Amniotic stem cell (primary cell): ENCODE measurements at places on chromosomes 16 and 17.

- no peak for DNase-seq
Observed at GRCh38 chr17:17018021-17018441, 24.2 kb upstream of the MPRIP start.

- DNase-seq: peak; percentile 59
Observed at GRCh38 chr16:49620158-49620868, 235.6 kb downstream of the ZNF423 start.

- no peak for DNase-seq
Observed at GRCh38 chr17:39529455-39529854, 68.2 kb downstream of the CDK12 start.

DNA sequence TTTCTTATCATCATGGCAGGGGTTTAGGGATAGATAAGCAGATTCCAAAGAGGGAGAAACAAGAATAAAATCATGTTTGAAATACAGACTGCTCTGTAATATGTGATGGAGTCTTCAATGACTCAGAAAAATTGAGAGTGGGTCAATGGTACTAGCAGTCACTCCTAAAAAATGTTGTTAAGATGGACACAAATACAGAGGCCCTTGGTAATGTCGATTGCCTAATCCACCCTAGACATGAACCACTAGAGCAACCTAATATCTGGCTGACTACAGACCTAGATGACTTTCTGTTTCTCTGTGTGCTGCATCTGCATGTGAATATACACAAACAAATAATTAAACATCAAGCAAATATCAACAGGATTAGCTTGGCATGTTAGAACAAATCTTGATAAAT, 135.8 kb downstream of the CDH8 start:
- no peak for DNase-seq

DNA sequence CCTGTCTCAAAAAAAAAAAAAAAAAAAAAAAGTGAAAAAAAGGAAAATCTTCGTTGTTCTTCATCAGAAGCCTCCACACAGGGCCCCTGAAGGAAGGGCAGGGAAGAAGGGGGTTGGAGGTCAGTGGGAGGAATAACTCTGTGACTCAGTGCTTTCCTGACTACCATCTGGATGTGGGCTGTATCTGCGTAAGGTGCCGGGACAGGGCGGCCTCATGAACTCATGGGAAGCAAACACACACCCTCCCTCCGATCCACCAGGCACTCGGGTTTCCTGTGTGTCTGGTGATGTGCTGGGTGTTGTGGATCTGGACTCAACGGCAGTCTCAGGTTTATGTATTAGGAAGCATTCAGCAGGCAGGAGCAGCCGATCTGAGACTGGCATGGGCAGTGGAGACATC, 691.6 kb downstream of the WWOX start:
- no peak for DNase-seq

DNA sequence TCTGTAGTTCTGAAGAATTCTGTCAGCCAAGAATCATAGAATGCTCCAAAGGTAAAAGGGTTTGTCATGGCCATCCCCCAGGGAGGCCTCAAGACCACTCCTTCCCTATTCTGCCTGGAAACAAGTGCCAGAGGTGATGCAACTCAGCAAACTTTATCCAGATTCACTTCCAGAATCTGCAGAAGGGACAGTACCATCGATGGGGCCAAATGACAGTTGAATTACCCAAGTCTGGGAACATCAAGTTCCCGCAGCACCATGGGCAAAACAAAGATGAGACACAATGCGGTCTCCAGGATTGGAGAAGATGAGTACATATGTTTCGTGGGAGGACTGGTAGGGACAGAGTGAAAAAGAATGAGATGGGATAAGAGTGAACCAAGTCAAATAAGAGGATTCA, 13.7 kb upstream of the TAT start:
- DNase-seq: no peak

GRCh38 chr17:74190154-74190553, 13.3 kb upstream of the RPL38 start:
- DNase-seq: no peak

GRCh38 chr16:72278301-72278700, 106.3 kb upstream of the PMFBP1 start:
- DNase-seq: no peak

DNA sequence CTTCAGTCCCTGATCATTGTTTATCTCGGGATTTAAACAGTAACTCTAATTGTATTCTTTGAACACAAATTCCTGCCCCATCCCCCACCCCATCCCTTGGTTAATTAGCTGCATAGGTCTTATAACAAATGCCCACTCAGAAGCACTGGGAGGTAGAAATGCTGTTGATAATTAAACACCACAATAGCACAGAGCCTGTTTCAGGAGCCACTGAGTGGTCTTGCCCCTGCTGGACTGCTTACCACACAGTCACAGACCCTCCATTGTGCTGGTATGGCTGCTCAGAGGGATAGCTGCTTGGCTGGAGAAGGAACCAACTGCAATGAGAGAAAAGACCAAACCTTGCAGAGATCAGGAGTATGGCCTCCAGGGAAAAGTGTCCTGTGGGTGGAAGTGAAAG, 214.1 kb downstream of the ANKFN1 start:
- no peak for DNase-seq

GRCh38 chr17:39094607-39095308, 56.7 kb downstream of the PLXDC1 start:
- DNase-seq: no peak

DNA sequence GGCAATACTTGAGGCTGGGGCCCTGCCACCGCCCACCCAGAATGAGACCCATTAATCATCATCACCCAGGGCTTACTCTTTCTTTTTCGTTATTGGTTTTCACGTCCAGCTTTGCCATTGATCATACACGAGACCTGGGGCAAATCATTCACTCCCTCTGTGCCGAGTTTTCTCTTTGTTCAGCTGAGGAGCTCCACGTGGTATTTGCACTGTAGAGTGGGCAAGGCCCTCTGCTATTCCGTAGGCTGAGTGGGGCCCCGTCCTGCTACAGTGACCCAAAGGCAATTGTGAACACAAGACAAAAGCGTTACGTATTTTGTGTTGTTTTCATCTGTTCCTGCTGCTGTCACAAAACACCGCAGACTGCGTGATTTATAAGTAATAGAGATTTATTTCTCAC, 23.6 kb upstream of the CBX2 start:
- DNase-seq: no peak

DNA sequence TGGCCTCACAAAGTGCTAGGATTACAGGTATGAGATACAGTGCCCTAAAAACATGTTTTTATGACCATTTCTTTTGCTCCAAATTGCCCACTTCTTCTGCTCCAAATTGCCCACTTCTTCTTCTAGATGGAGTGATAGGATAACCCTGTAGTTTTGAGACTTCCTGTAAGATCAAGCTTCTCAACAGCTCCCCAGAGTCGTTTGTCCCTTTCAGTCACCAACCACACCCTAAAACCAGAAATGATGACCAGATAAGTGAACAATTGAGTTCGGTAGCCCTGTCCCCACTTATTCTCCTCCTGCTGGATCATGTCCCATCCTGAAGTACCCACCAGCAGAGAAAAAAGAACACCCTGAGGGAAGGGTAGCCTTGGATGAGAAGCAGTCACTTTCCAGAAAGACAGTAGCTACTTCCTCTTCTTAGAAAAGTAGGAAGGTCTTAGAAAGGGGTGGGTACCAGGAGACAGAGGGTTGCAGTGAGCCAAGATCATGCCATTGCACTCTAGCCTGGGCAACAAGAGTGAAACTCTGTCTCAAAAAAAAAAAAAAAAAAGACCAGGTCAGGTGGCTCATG, 2.5 kb downstream of the ODAD4 start:
- no peak for DNase-seq

DNA sequence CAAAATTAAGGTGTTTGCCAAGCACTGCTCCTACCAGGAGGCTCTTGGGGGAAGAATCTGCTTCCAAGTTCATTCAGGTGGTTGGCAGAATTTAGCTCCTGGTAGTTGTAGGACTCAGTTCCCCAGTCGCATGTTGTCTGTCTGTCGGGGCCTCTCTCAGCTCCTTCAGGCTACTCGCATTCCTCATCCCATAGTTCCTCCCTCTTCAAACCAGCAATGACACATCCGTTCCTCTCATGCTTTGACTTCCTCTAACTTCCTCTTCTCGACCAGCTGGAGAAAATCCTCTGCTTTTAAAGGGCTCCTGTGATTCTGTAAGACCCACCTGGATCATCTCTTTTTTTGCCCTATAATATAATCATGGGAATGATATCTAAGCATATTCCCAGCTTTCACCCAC, 108.1 kb downstream of the PMP22 start:
- peak; percentile 23 for DNase-seq

- DNase-seq: no peak
Observed at GRCh38 chr16:77850636-77851333, 62.4 kb downstream of the VAT1L start.

GRCh38 chr17:51765282-51766135, 393.0 kb downstream of the CA10 start:
- no peak for DNase-seq

- no peak for DNase-seq
Observed at GRCh38 chr17:77640252-77640651, 318.3 kb upstream of the TNRC6C start.

GRCh38 chr17:4170639-4171280, 27.8 kb downstream of the CYB5D2 start:
- DNase-seq: no peak

DNA sequence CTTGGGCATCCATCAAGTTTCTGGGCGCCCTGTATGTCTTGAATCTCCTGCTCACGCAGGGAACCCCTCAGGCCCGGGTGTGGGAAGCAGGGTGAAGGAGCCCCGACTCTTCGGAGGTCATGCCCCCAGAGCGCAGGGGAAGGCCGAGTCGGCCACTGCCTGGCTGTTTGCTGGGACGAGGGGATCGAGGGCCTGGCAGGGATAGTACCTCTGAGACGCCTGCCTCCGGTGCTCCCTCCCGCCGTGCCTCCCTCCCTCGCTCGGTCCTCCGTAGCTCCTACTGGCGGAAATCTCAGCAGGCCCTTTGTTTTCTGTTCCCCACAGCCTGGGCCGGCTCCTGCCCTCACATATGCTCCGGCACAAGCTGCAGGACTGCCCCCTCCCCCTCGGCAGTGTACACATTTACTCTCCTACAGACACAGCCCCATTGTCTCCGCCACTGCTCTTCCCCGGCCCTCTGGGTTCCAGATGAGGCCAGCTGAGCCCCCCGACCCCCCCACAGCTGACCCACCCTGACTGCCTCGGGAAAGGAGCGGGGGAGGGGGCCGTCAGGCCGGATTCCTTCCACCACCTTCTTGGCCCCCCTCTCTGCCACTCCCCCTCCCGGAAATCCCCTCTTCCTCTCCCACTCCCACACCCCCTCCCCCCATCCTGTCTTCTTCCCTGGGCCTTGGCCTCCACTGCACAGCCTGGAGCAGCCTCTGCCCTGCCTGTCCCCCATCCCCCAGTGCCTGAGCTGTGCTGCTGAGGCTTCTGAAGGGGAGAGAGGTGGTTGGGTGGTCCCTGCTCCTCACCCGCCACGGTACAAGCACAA, 1.4 kb downstream of the TRAF4 start:
- no peak for DNase-seq

DNA sequence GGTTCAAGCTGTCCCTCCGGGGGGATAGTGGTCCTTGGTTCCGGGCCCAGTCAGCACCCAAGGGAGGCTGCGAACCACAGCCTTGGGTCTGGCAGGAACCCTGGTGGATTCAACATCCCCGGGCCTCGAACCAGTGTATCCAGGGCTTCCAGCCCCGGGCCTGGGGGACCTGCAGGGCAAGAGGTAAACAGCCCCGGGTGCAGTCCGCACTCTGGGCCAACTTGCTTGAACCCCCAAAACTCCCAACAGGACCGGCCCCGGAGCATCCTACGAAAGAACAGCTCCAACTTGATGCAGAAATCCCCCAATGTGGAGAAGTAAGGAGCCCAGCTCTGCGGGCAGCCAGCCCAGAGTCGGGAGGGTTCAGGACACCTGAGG, 1.5 kb upstream of the NEURL4 start:
- DNase-seq: no peak

GRCh38 chr17:1766382-1767135, 4.7 kb downstream of the SERPINF1 start:
- no peak for DNase-seq

DNA sequence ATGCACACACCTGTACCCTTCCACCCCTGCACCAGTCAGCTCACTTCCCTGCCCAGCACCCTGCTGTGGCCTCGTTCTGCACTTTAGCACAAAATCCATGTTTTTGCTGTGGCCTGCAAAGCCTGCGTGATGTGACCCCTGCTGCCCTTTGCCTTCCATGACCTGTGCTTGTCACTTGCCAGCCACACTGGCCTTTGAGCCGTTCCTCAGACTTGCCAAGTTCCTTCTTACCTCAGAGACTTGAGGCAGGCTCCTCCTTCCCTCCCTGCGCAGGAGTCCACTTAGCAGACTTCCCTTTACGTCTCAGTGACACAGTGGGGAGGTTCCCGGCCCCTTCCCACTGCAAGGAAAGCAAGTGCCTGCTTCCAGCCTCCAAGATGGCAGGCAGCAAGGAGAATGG, 134.7 kb downstream of the SNX29 start:
- no peak for DNase-seq

GRCh38 chr16:66020046-66020445, 346.4 kb upstream of the CDH5 start:
- DNase-seq: no peak

- no peak for DNase-seq
Observed at GRCh38 chr17:36643086-36643685, 41.8 kb downstream of the MRM1 start.

DNA sequence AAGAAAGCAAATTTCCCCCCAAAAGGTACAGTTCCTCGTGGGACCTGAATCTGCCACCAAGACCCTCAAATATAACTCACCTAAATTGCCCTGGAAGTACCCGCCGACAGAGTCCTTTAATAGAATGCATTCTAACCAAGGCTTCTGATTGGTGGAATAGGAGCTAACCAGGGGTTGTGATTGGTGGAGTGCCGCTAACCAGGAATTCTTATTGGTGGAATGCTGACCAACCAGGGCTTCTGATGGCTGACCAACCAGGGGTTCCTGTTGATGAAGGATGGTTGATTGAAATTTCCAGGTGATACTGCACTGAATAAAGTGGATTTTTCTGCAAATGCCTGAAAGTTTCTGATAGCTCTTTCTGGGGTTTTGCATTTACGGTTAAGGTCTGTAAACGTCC, 6.5 kb downstream of the TFAP4 start:
- no peak for DNase-seq

- DNase-seq: no peak
Observed at GRCh38 chr16:69851491-69852240, 89.5 kb downstream of the WWP2 start.
